ENCODE measurements at places on chromosomes 3 and 15. TPM values are rescaled to one million over a fixed set of nuclear protein-coding genes. Genes with fewer than 3 reads are reported as not detected.

The LIPC gene
- total RNA-seq = not detected

The COL7A1 gene
- total RNA-seq = 170 TPM

The GPR27 gene
- 2.7 TPM for total RNA-seq

The GP9 gene
- total RNA-seq = not detected

The FETUB gene
- total RNA-seq = 0.23 TPM

The LYZL4 gene
- total RNA-seq = not detected

The NR2E3 gene
- 0.09 TPM for total RNA-seq

The ZDHHC19 gene
- total RNA-seq = not detected

The VPS18 gene
- total RNA-seq = 24.3 TPM

The ITIH1 gene
- total RNA-seq = not detected

The DPPA4 gene
- total RNA-seq = not detected

The SKOR1 gene
- not detected for total RNA-seq

The CDHR4 gene
- 0.24 TPM for total RNA-seq

The ANKRD34C gene
- not detected for total RNA-seq

The SLC7A14 gene
- not detected for total RNA-seq

The MST1 gene
- total RNA-seq = 1.5 TPM

All from A549 treated with dexamethasone at 1 μM for 4 hours (cell line).